A549 treated with CpdA at 1 μM for 4 hours (cell line): ENCODE measurements at places on chromosomes 6 and 20. TPM values are rescaled to one million over a fixed set of nuclear protein-coding genes. Genes with fewer than 3 reads are reported as not detected.

CSNK2B gene
- 168 to 184 TPM (median 180 TPM) in 5 replicates for total RNA-seq

ZSCAN31 gene
- 2.0 to 3.8 TPM (median 2.7 TPM) in 5 replicates for total RNA-seq

TAGAP gene
- not detected in 5 replicates for total RNA-seq

PSORS1C2 gene
- not detected in 5 replicates for total RNA-seq

CD40 gene
- total RNA-seq, result 3.9 to 4.9 TPM (median 4.5 TPM) in 5 replicates

OXT gene
- total RNA-seq, result not detected in 5 replicates

GJA10 gene
- total RNA-seq, result not detected in 5 replicates

WRNIP1 gene
- total RNA-seq, result 36.5 to 43.9 TPM (median 42.7 TPM) in 5 replicates

RANBP9 gene
- 13.4 to 16.8 TPM (median 13.9 TPM) in 5 replicates for total RNA-seq

RNF39 gene
- total RNA-seq, result 0.03 TPM in 1 of 5 replicates, not detected in the others

BTNL2 gene
- not detected in 5 replicates for total RNA-seq

LAMA2 gene
- 0.19 to 0.60 TPM (median 0.38 TPM) in 5 replicates for total RNA-seq

ACTL10 gene
- total RNA-seq, result 0.02 TPM in 1 of 5 replicates, not detected in the others
